ENCODE measurements at places on chromosomes 13 and 19.

GRCh38 chr19:7831452-7831851 is 1.4 kb downstream of the EVI5L start:
- DNase-seq = no peak

DNA sequence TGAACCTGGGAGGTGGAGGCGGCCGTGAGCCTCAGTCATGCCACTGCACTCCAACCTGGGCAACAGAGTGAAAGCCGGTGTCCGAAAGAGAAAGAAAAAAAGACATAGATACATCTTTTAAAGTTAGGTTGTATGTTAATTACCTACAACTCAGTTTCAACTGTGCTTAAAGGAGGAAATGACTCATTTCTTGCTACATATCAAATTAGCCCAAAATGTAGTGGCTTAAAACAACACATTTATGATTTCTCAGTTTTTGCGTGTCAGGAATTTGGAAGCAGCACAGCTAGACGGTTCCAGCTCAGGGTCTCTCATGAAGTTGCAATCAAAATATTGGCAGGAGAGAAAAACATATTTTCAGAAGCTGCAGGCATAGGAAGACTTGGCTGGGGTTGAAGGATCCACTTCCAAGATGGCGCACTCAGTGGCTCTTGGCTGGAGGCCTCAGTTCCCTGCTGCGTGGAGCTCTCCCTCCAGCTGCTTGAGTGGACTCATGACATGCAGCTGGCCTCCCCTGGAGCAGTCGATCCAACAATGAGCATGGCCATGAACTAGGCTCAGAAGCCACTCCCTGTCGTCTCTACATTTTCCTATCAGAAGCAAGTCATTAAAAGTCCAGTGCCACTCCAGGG is 7.1 kb downstream of the LDLR start:
- no peak for DNase-seq

DNA sequence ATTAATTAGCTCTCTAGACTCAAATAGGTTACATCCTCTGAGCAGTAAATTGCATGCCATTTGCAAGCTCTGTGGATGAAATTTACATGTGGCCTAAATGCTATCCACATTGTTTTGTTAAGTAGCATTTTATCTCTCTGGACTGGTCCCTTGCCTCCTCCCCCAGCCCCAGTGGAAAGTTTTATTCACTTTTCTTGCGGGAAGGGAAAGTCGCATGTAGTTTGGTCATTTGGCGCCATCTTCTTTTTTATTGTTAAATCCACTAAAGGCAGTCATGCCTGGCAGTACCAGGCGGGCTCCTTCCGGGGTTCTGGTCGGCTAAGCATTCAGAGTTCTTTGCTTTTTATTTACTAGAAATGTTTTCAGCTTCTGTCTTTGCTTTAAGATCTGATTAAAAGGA is 188.7 kb downstream of the TM9SF2 start:
- no peak for DNase-seq

- DNase-seq = no peak
Measured at GRCh38 chr13:52001120-52001731, 10.0 kb downstream of the ATP7B start.

DNA sequence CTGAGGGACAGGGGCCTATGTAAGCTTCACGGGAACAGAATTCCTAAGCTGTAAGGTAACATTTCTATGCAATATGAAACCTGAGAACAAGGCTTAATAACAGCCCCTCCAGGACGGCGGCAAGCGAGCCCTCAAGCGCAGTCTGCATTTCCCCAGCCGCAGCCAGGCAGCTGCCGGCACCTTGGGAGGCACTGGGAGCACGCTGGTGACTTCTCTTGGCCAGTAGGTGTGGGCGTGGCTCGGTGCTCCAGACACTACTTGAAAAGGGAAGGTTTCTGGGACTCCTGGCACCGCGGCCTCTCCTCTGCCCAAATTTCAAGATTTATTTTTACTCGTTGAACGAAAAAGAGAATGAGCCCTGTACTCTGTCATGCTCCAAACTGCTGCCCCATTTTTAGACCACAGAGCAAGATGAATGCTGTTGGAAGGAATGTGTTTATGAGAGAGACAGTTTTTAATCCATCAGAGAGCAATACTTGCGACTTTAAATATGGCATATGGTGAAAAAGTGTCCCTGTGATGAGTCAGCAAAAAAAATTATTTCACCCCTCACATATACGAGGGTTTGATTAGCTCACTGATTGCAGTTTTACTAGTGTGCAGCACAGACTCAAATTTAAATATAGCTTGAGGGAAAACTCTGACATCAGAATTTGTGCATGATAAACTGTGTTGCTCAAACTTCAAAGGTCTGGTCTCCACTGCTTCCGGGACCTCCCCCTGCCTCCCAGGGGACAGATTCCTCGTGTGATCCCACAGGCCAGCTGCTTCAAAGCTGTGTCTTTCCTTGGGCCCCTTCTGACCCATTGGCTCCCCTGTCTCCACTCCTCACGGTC is 81.2 kb downstream of the COL4A2 start:
- DNase-seq = no peak

Data from HL-60 (cell line).